Stimulated activated CD8-positive, alpha-beta memory T cell treated with anti-CD3 and anti-CD28 coated beads, Interleukin-15, amount 100 ng/mL, for 4 hours (primary cell): ENCODE measurements at places on chromosomes 4 and X.

- no peak for DNase-seq
Measured at GRCh38 chrX:100681599-100681998, 37.6 kb downstream of the SRPX2 start.

- no peak for DNase-seq
Measured at GRCh38 chr4:3340038-3340699, 47.3 kb downstream of the RGS12 start.

- DNase-seq = no peak
Measured at GRCh38 chr4:6988016-6988715, 55.0 kb upstream of the TADA2B start.

DNA sequence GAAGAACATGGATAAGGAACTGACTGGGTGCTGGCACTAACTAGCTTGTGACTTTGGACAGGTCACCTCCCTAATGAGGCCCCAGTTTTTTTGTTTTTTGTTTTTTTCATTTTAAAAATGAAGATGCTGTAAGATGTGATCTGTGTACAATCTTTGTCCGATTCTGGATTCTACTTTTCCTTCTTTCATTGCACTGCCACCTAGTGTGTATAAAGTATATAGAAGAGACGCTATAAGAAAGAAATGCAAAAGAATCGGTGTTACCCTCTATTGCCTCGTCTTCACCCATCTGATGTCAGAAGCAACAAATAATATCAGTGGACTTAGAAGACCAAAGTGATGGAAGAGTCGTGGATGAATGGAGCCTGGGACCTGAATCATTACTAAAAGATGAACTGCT lies 58.6 kb upstream of the P2RY10 start:
- DNase-seq = no peak

DNA sequence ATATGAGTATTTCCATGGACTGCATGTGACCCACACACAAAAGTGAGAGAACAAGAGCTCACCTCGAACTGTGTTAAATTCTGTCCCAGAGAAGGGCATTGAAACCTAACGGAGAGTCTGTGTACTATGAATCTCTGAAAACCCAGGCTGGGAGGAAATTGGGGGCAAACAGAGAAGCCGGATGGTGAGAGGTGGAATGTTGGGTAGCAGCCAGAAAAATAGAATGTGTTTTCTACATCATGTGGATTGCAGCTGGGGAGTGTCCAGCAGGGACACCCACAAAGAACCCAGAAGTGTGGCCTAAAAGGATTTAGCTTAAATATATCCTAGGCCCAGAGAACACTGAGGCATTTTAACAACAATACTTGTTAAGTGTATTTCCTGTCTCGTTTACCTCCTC lies 38.6 kb downstream of the MND1 start:
- no peak for DNase-seq

GRCh38 chrX:84710611-84711010 lies 208.4 kb upstream of the HDX start:
- no peak for DNase-seq

- no peak for DNase-seq
Measured at GRCh38 chrX:39985071-39985470, 112.7 kb downstream of the BCOR start.

DNA sequence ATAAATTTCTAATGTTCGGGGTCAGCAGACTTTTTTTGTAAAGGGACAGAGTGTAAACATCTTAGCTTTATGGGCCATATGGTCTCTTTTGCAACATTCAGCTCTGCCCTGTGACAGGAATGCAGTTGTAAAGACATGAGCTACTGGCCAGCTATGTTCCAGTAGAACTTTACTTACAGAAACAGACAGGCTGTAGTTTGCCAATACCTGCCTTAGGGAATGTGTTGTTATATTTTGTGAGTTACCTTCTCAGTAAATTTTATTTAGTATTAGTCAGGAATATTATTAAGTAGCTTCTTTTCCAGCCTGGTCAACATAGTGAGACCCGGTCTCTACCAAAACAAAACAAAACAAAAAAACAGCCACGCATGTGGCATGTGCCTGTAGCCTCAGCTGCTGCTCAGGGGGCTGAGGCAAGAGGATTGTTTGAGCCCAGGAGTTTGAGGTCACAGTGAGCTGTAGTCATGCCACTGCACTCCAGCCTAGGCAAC lies 48.7 kb downstream of the HTT start:
- no peak for DNase-seq

DNA sequence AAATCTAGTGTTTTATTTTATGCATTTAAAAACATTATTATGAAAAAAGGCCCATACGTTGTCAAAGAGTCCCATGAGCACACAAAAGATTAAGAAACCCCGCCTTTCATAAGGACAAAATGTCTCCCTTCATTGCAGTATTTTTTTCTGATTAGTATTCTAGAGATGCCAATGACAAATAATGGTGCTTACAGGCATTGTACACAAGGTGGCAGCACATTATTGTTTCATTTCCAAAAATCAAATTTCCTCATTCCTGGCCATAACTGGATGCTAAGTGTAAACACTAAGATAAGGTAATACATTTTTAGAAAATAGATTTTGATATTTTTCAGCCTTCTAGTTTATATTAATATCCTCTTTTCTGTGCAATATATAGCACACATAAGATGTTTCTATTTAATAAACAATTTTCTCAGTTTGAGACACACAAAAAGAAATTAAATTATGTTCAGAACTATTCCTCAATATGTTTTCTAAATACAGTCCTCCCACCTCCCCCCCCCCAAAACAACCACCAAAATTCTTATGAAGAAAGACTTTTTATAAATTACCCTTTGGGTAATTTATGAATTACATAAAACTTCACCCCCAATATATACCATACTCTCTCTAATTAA lies 47.7 kb downstream of the TIGD2 start:
- no peak for DNase-seq

DNA sequence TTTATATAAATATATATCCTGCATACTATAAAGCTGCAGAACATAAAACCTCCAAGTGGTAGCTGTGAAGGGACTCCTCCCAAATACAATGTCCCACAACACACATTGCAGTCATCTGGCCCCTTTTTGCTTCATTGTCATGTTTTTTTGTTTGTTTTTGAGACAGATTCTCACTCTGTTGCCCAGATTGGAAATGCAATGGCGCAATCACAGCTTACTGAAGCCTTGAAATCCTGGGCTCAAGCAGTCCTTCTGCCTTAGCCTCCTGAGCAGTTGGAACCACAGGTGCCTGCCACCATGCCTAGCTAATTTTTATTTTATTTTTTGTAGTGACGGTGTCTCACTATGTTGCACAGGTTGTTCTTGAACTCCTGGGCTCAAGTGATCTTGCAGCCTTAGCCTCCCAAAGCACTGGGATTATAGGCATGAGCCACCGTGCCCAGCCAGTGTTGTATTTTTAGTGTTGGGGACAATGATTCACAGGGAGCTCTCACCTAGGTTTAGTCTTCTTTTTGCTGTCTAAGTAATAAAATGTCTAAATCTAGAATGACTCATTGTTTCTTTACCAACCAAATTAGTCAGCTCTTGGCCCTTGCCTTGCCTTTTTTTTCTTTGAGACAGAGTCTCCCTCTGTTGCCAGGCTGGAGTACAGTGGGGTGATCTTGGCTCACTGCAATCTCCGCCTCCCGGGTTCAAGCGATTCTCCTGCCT lies 24.0 kb upstream of the XIAP start:
- DNase-seq = no peak

- no peak for DNase-seq
Measured at GRCh38 chrX:27796640-27797257, 11.0 kb upstream of the MAGEB10 start.

DNA sequence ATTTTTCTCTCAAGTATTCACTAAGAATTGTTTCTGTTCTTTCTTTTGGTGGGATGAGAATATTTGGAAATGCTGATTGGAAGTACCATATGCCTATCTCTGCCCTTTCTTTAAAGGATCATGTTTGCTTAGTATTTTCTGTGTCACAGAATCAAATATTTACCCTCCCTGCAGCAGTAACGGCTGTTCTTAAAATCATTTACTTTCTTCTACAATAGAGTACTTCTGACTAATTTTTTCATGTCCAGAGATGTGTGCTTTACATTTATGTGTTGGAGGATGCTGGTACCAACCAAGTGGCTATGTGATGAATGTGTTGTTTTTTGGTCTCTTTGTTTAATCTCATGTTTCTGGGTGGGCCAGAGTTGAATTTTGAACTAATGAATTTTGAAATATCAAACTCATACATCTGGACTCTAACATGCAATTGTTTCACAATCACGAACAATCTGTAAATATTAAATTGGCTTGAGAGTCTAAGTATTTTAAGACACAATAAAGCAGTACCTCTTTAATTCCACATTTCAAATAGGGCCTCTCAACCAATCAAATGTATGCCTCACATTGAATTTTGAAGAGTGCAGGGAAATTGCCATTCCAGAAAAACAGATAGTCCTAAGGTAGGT lies 59.4 kb upstream of the ARSJ start:
- no peak for DNase-seq

DNA sequence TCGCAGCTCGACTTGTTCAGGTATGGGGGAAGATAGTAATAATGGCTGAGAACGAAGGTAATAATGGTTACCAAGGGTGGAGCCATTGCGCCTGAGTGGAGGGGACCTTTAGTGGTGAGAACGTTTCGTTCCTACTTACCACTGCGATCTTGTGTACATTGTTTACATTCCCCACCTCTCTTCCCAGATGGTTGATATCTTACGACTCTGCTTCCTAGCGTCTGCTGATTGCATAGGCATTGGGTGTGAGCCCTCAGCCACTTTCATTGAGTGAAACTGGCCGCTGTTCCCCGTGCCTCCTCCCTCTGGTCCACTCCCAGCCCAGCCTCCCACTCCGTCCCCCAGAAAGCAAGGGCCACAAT lies 850 bp downstream of the IGBP1 start:
- DNase-seq = no peak

DNA sequence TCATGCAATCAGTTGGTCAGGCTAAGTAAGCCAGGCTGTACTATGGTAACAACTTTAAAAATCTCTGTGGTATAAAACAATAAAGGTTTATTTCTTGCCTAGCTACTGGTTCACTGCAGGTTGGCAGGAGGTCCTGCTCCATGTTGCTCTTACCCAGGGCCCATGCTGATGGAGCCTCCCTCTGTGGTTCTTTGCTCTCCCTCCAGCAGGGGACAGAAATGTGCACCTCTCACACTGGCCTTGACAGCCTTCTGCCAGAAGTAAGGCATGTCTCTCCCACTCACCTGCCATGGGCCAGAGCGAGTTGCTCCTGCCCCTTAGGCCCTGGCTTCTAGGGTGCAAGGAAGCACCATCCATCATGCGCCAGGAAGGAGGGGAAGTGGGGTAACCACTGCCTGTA lies 31.1 kb downstream of the CLDN22 start:
- no peak for DNase-seq

- DNase-seq = no peak
Measured at GRCh38 chr4:145480257-145480656, 1.4 kb upstream of the SMAD1 start.

GRCh38 chr4:22634541-22635181 lies 58.1 kb upstream of the GBA3 start:
- DNase-seq = no peak

- DNase-seq = no peak
Measured at GRCh38 chr4:47913861-47914219, 543 bp downstream of the NFXL1 start.

- DNase-seq = no peak
Measured at GRCh38 chr4:148790691-148791090, 348.5 kb upstream of the NR3C2 start.

GRCh38 chrX:38149016-38149415 lies 71.7 kb downstream of the SRPX start:
- no peak for DNase-seq

GRCh38 chr4:40200875-40201801 lies 4.3 kb downstream of the RHOH start:
- no peak for DNase-seq

GRCh38 chr4:98573791-98574190 lies 84.6 kb downstream of the TSPAN5 start:
- DNase-seq = no peak

DNA sequence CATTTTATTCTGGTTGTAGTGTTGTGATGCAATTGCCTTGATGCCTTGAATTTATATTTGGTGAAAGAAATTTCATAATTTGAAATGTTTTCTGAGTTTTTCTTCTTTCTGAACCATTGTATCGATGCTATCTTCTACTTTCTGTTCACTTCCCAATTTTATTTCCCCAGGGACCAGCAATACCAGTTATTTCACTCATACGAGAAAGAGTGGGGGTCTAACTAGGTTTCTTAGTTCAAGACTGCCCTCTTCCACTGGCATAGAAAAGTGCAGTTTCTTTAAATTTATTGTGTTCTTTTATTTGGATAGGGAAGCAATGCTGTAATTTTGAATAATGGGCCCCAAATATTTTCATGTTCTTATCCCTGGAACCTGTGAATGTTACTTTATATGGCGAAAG lies 544.0 kb upstream of the ADGRL3 start:
- DNase-seq = no peak

GRCh38 chr4:38529189-38530115 lies 134.5 kb upstream of the KLF3 start:
- DNase-seq = no peak

DNA sequence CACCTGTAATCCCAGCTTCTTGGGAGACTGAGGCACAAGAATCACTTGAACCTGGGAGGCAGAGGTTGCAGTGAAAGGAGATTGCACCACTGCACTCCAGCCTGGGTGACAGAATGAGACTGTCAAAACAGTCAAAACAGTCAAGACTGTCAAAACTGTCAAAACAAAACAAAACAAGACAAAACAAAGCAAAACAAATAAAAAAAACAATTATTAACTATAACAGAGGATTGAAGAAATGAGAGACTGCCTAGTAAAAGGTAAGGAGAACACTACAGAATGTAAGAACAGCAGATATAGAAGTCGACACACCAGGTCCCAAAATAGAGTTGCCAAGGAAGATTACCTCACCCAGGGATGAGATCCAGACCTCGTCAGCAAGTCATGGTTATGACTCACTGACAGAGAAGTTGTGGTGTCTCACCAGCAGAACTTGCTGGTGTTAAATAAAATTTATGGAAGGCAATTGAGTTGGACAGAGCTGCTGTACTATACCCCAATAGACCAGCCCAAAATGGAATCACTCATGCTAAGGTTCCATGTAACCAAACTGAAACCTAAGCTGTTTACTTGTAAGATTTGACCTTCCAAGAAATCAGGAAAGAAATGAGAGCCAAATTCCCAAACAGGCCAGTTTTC lies 32.1 kb upstream of the GK start:
- no peak for DNase-seq

GRCh38 chr4:127209580-127210095 lies 423.1 kb upstream of the INTU start:
- DNase-seq = no peak

DNA sequence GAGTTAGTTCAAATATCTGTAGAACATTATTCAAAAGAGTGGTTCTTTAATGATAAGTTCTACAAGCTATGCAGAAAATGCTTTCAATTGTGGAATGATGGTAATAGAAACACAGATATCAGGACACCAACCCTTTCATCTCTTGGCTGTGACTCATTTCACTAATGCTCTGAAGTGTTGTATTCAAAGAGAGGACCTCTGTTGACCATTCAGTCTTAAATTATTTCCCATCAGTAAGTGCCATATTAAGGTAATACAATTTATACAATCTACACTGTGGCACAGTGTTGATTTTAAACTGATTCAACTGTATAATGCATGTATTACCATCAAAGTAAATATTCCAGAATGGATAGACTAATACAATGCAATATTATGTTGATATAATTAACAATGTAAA lies 289.0 kb upstream of the ADGRL3 start:
- DNase-seq = no peak
